ENCODE measurements at places on chromosomes 7 and 10.

GRCh38 chr10:103541616-103542015, 48.1 kb downstream of the NEURL1 start:
- DNase-seq: no peak

DNA sequence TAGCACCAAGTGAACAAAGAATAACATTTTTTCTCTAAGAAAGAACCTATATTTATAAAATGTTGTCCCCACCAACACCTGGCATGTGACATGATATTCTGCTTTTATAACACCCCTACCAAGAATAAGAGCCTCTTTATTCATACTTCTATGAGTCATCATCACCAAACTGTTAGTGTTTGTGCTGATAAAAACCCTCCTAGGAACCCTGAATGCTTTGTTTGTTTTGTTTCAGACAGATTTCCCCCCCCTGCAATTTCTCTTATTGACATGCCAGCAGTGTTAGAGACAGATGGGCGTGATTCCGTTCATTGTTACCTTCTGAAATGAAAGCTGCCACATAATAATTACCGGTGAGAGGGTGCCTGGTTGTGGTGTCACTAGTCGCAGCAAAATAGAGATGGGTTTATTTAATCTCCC, 651.1 kb downstream of the SORCS1 start:
- DNase-seq: no peak

GRCh38 chr7:78264105-78264504, 465.5 kb downstream of the PHTF2 start:
- DNase-seq: no peak

- no peak for DNase-seq
Measured at GRCh38 chr7:73829505-73829904, 1.3 kb upstream of the CLDN4 start.

DNA sequence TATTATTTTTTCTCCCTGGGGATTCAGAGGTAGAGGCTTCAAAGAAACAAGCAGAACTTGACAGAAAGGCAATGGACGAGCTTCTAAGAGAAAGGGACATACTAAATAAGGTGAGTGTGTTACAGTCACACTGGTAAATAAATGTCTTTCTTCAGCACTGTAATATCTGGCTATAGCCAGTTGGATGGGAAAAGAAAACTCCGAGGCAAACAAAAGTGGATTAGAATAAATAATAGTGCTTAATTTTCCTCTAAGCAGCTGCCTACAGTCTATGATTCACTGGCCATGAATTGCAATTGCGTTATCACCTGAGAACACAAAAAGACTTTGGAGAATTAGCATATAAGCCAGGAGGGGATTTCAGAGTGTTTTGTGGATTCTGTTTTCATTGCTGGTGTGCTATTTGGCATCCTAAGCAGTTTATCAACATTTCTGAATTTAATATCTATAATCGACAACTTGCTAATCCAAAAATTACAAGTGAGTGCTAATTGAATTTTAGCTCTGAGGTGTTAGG, 23.2 kb downstream of the CFAP58 start:
- no peak for DNase-seq

DNA sequence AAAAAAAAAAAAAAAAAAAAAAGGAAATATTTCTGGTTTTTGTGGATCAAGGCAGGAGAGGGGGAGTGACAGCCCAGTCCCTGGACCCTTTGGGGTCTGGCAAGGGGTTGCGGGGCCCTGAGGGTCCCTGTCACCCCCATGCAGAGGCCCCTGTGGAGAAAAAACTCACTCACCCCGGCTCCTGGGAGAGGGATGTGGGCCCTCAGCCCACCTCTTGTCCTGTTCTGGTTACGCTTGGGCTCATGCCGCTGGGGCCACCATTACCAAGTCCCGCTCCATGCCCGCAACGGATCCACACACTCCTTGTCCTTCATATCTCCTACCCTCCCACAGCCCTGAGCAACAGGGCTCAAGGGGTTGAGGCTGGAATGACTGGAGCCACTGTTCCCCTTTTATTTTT, 1.0 kb upstream of the TMEM184A start:
- no peak for DNase-seq

DNA sequence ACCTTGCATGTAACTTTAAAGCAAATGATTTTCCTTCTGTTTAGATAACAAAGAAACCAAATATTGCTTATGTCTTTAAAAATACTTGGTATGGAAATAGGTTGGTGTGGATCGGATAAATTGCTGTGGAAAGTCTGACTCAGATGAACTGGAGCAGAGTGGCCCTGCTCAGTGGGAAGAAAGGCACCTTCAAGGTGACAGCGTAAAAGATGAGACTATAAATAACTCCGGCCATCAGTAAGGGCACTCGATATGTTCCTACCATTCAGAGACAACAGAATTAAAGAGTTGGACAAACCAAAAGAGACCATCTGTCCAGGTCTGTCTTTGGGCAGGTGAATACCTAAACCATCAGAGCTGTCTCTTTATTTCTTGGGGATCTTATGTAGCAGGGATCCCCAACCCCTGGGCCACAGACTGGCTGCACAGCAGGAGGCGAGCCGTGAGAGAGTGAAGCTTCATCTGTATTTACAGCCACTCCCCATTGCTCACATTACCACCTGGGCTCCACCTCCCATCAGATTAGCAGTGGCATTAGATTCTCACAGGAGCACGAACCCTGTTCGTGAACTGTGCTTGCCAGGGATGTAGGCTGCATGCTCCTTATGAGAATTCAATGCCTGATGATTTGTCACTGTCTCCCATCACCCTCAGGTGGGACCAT, 357.1 kb downstream of the PRPF18 start:
- DNase-seq: no peak

GRCh38 chr10:97543025-97543546, 29.5 kb upstream of the ANKRD2 start:
- no peak for DNase-seq

GRCh38 chr7:133629701-133630100, 376.8 kb downstream of the EXOC4 start:
- DNase-seq: no peak

DNA sequence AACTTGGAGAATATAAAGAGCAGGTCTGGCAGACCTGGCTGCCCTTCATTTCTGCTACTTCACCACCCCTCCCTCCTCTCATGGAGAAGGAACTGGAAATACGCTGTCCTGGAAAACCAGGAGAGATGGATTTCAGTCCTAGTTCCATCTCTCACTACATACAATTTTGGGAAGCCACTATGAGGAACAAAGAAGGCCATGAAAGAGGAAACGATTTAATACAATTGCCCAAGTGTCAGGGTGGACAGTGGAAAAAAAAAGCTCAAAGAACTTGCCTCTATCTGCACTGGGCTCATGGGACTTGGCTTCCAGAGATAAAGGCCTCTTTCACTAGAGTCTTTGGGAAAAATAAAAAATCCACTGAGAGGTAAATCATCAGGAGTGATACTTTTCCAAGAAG, 561.7 kb downstream of the KCNMA1 start:
- no peak for DNase-seq

DNA sequence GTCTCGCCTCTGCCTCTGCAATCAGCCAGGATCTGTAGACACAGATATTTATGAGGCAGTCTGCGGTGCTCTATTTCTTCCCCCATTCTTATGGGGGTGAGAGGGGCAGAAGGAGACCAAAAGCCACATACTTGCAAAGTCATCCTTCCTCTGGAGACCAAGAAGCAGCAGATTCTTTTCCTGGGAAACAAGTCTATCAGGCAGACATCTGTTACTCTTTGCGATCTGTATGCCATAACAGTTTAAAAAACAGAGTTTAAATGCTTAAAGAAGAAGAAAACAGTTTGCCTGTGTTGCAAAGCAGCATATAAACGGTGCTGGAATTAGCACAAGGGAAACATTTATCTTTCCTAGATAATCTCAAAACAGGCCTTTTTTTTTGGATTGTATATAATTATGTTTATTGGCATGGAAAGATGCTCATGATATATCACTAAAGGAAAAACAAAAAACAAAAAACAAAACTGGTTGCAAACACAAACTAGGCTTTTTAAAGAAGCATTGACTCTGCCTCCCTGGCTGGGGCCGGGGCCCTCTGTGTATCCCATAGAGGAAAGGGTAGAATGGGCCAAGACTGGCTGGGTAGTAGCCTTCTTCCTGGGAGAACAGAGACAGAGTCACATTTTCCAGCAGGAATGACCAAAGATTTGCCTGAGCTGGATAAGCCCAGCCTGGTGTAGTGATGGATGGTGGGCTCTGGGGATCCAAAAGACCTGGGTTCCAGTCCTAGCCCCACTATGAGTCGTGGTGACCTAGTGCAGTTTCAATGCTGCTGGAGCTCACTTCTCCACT, 50.4 kb downstream of the RGS10 start:
- no peak for DNase-seq

DNA sequence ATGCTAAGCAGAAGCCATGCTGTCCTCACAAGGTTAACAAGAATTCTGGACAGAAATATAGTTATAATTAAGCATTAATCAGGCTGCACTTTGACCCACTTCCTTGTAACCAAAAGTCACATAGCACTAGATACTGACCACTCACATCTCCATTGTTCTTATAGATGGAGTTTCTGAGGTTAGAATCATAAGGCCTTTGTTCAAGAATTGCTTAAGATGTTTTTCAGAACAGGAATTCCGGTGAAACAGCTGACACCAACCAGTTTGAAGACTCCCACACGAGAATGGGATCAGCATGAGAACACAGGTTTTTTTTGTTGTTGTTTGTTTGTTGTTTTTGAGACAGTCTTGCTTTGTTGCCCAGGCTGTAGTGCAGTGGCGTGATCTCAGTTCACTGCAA, 488.3 kb upstream of the NRP1 start:
- no peak for DNase-seq

- no peak for DNase-seq
Measured at GRCh38 chr7:149883452-149883861, 9.7 kb downstream of the ATP6V0E2 start.

- DNase-seq: no peak
Measured at GRCh38 chr7:152511736-152512135, 75.9 kb upstream of the KMT2C start.

- no peak for DNase-seq
Measured at GRCh38 chr7:111138193-111138569, 47.3 kb downstream of the LRRN3 start.

GRCh38 chr7:112143136-112143535, 63.1 kb downstream of the DOCK4 start:
- no peak for DNase-seq

DNA sequence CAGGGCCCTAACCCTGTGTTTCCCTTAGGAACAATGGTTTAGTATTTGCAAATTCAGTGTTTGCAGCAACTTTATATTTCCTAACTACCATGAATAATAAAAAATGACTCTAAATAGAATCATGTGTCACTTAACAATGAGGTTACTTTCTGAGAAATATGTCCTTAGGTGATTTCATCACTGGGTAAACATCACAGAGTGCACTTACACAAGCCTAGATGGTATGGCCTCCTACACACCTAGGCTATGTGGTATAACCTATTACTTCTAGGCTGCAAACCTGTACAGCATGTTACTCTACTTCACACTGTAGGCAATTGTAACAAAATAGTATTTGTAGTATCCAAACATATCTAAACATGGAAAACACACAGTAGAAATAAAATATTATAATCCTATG, 1174.6 kb upstream of the LRRTM3 start:
- no peak for DNase-seq

DNA sequence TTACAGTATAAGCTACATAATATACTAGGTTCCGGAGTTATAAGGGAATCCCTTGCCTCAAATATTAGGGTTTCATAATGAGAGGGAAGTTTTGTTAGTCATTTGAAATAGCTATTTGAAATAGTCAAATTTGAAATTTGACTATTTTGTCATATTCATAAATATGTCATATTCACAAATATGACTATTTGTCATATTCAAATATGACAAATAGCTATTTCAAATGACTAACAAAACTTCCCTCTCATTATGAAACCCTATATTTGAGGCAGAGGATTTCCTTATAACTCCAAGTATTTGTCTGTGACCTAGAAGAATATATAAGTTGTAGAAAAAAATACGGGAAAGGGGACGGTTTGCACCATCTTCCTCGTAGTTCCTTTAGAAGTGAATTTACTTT, 76.6 kb downstream of the HDAC9 start:
- no peak for DNase-seq

DNA sequence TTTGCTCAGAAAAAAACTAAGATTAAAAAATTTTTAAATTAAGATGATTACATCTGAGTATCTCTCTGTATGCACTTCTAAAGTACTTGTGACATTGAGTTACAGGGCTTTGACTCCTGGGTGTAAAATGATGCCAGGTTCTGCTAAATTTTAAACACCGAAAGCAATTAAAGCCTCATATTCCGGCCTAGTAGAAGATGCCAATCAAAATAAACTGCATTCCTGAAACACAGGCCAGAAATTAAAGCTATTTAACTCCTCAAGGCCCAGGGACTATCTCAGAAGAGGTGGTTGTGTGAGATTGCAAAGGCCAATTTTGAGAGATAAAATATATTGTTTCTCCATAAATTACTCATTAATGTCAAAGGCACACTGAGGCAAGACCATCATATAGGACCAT, 388.3 kb downstream of the KIF20B start:
- no peak for DNase-seq

DNA sequence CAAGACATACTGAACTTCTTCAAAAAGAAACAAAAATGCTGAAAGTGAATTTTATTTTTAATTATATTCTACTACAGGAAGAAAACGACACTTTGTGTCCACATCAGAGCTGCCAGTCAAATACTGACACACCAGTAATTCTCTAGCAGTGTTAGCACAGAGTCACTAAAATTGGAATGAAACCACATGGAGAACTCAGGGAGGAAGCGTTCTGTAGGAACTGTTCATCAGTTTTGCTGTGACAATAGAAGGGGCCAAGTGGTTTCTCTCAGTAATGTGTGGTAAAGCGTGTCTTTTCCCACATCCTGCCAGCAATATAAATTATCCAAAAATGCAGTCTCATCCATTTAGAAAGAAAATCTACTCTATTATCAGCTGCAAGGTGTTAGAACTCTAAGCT, 683.3 kb downstream of the GRM8 start:
- DNase-seq: no peak

GRCh38 chr7:29276199-29276598, 81.6 kb downstream of the CHN2 start:
- no peak for DNase-seq

DNA sequence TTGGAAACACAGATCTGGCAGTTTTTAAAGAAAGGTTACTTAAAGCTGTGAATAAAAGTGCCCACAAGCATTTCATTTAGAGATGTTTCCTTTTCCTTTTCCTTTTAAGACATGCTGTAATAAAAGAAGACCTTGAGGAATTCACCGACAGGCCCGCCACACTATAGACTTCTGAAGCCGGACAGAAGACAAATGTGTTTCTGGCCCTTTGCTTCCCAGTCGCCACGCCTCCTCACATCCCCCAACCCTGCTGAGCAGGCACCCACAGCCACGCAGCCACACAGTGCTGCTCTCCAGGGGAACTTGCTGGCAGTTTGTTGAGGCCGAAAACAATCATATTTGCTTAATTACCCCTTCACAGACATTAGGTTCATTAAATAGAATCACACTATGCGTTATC, 83.4 kb downstream of the SLC25A13 start:
- DNase-seq: no peak
